ENCODE measurements at places on chromosomes 11 and 22. TPM values are rescaled to one million over a fixed set of nuclear protein-coding genes. Genes with fewer than 3 reads are reported as not detected.

The HEPACAM gene
- total RNA-seq, result 0.43 TPM

The KIF18A gene
- total RNA-seq, result 8.1 TPM

The RAPSN gene
- total RNA-seq, result 0.39 TPM

The CASP1 gene
- 13.0 TPM for total RNA-seq

DNA sequence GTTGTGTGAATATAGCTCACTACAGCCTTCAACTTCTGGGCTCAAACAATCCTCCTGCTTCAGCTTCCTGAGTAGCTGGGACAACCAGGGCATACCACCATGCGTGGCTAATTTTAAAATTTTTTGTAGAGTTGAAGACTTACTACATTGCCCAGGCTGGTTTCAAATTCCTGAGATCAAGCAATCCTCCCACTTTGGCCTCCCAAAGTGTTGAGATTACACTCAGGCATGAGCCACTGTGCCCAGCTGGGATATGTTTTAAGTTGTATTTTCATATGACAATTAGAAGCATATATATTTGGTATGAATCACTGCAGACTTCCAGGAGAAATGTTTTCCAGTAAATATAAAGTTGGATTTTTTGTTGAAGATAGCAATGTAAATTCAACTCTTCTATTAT, 15.4 kb downstream of the DDX10 start:
- DNase-seq, result no peak

DNA sequence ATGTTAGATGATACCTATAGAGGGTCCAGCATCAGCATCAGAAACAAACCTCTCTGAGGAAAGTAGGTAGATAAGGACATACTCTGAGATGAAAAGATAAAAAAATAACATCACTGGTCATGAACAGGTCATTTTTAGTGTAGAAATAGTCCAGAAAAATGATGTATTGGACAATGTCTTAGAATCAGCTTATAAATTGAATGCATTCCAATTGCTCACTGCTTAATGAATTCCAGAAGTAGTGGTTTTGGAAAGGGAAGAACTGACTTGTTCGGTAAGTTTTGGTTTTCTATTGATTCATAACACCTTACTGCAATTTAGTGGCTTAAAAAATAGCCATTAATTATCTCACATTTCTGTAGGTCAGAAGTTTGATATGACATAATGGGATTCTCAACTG, 929.5 kb upstream of the CCDC90B start:
- DNase-seq, result no peak

DNA sequence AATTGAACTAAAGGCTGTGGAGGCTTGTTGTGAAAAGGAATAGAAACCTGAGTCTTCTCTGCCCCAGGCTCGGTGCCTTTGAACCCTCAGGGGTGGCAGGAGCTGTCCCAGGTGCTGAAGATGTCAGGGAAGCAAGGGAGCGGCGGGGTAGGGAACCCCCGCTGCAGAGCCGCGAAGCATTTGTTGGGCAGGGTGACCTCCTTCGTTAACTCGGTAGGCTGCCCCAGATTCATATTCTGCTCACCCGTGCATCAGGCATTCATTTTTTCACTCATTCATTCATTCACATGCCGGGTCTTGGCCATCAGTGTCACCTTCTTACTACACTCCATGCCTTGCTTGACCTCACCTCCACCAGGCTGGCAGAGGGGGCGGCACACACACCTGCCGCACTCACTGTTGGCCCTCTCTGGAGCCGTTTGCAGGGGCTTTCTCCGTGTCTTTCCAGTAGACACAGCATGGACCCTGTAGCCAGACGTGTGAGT, 618.9 kb downstream of the BRD1 start:
- DNase-seq, result peak; percentile 68

GRCh38 chr11:77470504-77470903, 3.4 kb downstream of the PAK1 start:
- DNase-seq, result no peak

GRCh38 chr11:108536783-108537182, 38.6 kb upstream of the POGLUT3 start:
- no peak for DNase-seq

- DNase-seq, result no peak
Observed at GRCh38 chr22:41377846-41378245, 3.9 kb upstream of the TEF start.

DNA sequence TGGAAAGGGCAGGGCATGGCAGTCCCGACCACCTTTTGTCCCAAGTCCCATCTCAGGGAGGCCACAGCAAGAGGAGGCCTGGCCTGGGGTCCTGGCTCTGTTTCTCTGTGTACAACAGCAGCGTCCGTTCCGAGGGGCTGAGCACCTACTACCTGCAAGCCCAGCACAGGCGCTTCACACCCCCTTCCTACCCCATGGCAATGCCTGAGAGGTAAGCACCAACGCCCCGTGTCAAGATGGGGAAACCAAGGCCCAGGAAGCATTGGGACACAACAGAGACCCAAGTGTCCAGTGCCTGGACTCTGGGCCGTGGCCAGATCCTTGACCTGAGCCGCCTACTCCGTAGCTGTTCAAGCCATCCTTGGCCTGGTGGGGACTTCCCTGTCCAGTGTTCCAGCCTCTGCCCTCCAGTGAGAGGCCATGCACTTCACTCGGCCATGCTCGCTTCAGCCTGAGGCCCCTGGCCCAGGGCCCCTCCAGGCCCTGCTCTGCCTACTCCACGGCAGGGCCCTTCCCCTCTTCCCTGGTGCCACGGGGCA, 14.3 kb upstream of the TCF20 start:
- DNase-seq, result no peak

- DNase-seq, result no peak
Observed at GRCh38 chr11:47867823-47868222, 19.7 kb upstream of the NUP160 start.

DNA sequence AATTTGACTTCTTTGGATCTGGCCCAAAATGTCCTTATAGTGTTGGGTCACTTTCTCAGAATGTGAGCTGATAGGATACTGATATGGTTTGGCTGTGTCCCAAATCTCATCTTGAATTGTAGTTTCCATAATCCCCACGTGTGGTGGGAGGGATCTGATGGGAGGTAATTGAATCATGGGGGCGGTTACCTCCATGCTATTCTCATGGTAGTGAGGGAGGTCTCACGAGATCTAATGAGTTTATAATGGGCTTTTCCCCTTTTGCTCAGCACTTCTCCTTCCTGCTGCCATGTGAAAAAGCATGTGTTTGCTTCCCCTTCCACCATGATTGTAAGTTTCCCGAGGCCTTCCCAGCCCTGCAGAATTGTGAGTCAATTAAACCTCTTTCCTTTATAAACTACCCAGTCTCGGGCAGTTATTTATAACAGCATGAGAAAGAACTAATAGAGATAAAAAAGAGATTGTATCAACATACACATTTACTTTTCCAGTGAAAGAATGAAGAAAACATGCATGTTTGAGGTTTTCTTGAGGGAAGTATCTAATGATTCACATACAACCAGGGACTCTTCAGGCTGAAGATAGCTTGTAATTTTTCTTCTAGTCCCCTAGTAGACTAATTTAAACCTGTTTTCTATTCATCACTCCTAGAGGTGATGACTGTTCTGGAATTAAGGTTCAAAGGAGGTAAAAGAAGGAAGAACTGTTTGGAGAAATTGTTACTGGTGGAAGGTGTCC, 17.3 kb upstream of the CSTF3 start:
- DNase-seq, result no peak

- no peak for DNase-seq
Observed at GRCh38 chr11:107707807-107708206, 4.0 kb downstream of the SLN start.

- DNase-seq, result no peak
Observed at GRCh38 chr22:17303840-17304779, 65.2 kb upstream of the CECR2 start.

DNA sequence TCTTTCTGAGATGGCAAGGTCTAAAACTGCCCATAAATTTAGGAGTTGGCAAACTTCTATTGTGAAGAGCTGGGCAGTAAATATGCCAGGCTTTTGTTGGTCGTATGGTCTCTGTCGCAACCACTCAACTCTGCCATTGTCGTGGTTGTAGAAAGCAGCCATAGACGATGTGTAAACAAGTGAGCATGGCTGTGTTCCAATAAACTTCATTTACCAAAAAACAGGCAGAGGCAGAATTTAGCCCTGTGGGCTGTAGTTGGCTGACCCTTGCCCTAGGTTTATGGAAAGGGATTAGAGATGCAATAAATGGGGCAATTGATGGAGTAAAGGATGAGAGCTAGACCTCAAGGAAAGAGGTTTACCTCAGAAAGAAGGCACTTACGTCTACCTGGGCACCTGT, 17.6 kb downstream of the YPEL4 start:
- no peak for DNase-seq

DNA sequence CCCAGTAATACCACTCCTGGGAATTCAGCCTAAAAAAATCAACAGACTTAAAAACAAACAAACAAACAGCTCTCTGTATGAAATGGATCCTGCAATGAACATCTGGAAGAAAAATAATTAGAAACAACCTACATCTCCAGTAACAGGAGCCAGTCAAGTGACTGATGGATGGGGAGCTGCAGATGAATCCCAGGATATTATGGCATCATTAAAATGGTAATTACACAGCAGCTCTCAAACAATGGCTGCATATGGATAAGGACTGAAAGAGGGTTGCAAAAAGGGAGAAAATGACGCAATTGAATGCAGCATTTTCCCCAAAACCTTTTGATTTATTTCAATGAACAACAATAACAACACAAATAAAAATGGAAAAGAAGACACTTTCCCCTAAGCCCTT, 4.1 kb downstream of the NPTXR start:
- DNase-seq, result no peak

DNA sequence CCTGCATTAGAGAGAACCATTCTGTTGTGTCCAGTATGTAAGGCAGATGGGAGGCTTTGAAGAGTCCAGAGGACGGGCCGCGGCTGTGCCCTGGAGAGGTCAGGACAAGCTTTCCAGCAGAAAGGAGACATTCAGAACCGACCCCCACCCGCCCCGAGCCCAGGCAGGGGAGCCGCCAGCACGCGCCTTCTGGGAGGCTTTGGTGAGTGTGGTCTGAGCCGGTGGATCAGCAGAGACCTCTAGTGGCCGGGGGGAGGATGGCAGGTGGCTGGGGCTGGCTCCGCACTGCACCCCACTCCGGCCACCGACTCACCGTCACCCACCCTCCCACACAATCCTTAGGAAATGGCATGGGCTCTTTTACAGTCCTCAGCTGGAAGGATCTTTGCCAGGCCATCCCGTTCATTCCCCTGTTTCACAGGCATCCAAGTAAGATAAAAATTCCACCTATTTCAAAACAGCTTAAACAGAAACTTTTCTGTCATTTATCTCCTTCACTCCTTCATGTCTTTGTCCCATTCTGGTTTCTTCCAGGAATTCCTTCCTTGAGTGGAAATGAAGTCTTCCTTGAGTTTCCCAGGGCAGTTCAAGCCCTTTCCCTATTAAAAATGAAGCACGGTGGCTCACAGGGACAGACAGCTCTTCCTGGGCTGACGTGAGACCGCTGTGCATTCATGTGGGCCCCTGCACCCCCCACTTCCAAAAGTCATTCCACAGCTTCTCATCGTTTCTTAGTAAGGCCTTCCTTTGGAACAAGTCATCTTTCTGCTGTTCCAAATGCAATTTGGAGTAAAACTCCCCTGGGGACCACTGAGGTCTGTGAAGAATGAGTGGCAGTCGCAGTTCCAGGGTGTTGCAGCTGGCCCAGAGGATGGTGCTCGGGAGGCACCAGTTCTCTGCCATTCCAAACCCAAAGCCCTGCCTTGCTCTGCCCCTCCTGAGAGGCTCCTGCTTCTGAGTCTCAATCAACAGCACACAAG, 91.0 kb downstream of the FEZ1 start:
- peak; percentile 88 for DNase-seq

DNA sequence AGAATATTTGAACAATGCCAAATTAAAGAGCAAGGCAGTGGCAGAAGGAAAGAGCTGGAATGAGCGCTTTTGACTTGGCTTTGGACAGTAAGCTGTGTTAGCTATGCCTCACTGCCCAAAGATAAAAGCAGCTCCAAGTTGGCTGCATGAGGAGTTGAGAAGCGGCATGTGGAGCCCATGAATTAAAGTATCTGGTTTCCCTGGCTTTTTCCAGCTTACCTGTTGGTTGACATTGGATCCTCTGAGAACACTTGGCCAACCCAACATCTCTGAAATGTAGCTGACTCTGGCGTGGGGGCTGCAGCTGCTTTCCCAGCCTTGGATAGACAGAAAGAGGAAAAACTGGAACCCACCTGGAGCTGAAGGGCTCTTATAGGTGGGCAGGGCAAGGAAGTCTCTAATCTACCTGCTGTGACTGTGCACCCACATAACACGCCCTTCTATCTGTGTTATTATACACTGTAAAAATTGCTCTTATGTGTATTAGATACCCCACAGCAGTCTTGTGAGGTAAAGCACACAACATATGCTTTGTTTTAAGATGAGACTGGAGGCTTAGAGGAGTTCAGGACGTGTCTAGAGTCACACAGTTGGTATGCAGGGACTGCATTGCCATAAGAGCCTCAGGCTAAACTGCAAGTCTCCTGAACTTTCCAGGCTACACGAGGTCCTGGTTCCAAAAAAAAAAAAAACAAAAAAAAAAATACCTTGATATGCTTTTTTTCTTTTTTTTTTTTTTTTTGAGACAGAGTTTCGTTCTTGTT, 5.8 kb downstream of the UBASH3B start:
- no peak for DNase-seq

GRCh38 chr22:46043816-46044620, 67.1 kb upstream of the WNT7B start:
- DNase-seq, result no peak

DNA sequence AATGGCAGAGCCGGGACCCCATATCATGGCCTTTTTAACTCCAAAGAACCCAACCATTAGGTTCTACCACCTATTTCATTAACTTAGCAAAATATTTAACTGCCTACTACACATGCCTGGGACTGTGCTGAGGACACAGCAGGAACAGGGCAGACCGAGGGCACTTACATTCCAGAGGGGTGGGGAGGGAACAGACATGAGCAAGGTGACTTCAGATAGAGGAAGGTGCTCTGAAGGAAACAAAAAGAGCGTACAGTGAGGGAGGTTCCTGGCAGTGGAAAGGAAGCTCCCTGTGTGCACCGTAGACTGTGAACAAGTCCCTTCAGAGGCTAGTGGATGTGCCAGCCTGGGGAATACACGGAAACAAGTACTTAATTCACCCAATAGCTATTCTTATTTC, 82.8 kb downstream of the NAT10 start:
- DNase-seq, result no peak

DNA sequence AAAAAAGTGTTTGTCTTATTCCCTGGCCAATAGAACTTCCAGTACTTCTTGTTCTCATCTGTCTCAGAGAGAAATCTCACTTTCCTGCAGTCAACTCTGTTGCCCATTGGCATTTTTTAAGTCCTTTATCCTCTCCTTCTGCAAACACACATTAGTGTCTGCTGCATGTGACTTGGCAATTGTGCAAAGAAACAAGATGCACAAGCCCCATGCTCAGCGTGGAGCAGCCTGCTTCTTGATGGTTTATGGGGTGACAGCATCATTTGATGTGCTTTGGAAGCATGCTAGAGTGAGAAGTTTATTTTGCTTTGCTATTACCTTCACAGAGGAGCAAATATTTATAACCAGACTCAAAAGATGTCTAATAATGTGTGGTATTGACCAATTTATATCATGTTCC, 238.2 kb downstream of the FAT3 start:
- no peak for DNase-seq

Measured in type B pancreatic cell (in vitro differentiated cells).